ENCODE measurements at places on chromosomes 13 and 19. TPM values are rescaled to one million over a fixed set of nuclear protein-coding genes. Genes with fewer than 3 reads are reported as not detected.

- no peak for DNase-seq
Observed at GRCh38 chr13:93867481-93867880, 612.0 kb downstream of the DCT start.

DNA sequence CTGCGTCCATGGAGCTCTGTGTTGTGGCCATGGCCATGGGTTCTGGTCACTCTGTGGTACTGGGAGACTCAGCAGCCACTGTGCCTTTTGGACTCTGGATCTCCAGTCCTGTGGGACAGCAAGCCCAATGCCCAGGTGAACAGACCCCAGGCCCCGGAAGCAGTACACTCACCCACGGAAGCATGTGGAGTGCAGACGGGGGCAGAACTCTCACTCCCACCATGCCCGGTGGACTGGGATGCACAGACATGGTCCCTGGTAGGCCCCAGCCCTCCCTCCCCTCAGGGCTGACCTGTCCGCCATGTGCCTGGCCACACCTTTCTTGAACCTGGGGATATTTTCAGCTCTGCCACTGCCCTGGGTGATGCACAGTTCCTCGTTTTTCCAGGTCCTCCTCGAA, 163.3 kb downstream of the URI1 start:
- DNase-seq = no peak

The FOXA3 gene
- not detected for total RNA-seq

DNA sequence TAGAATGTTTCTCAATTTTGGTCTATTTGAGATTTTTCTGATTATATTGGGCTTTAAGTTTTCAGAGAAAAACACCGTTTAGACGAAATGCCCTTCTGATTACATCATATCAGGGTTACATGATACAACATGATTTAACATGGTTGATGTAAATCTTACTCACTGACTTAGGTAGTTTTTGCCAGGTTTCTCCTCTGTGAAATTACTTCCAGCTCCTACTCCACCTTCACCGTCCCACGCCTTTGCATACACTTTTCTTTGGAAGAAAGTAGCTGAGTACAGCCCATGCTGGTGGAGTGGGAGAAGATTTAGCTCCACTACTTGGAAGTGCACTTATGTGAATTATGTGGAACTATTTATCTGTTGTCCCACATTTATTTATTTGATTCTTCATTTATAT, 433.2 kb upstream of the KLHL1 start:
- no peak for DNase-seq

- no peak for DNase-seq
Observed at GRCh38 chr19:39263912-39264305, 4.3 kb upstream of the IFNL2 start.

DNA sequence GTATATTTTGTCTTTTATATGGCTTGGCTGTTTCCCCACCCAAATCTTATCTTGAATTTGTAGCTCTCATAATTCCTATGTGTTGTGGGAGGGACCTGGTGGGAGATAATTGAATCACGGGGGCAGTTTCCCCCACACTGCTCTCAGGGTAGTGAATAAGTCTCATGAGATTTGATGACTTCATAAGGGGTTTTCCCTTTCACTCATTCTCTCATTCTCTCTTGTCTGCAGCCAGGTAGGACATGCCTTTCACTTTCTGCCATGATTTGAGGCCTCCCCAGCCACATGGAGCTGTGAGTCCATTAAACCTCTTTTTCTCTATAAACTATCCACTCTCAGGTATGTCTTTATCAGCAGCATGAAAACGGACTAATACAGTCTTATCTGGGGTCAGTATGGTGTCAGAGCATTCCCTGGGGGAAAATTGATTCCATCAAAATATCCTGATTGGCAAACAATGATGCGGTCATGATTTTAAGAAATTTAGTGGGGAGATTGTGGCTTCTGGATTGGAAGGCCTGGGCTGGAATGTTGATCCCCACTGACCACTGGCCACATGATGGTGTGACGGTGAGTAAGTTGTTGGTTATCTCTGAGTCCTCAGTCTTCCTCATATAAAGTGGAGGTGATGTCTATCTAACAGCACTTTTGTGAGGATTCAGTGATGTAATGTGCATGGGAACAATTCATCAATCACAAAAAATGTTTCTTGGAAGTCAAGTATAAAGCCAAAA, 27.5 kb upstream of the ANKRD10 start:
- no peak for DNase-seq

The PRR19 gene
- total RNA-seq = not detected

The PSENEN gene
- total RNA-seq = 33.1 TPM

- DNase-seq = no peak
Observed at GRCh38 chr19:32201211-32201610, 144.2 kb upstream of the ZNF507 start.

GRCh38 chr13:98792321-98792720, 39.8 kb upstream of the SLC15A1 start:
- DNase-seq = no peak

GRCh38 chr13:101258071-101258470, 158.2 kb downstream of the NALCN start:
- DNase-seq = no peak

The CGB1 gene
- not detected for total RNA-seq

Measured in tibial nerve (tissue), 4 donors.